ENCODE measurements at places on chromosomes 13 and 19.

DNA sequence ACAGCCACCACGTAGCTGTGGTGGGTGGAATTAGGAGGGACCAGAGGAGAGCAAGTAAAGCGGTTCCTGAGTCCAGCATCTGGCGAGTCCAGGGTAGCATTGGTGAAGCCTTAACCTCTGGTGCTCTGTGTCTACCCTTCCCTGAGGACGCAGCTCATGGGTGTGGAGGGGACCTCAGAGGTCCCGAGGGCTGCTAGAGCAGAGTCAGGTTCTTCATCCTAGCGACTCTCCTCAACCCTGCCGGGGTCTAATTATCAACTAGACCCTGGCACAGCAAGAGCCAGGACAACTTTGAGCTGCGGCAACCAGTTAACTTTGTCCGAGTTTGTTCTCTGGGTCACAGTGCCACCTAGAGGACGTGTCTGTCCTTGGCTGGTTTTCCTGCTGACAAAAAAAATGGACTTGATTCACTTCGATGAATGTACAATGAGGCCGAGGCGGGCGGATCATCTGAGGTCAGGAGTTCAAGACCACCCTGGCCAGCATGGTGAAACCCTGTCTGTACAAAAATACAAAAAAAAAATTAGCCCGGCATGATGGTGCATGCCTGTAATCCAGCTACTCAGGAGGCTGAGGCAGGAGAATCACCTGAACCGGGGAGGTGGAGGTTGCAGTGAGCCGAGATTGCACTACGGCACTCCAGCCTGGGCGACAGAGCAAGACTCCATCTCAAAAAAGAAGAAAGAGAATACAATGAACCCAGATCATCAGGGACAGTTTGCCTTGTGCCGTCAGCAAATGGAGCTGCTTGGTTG lies 25.0 kb downstream of the TSSK6 start:
- peak; percentile 64 for DNase-seq

- no peak for DNase-seq
Measured at GRCh38 chr13:44281252-44282000, 92.2 kb upstream of the SERP2 start.

GRCh38 chr19:55912916-55913315 lies 19.2 kb downstream of the NLRP13 start:
- no peak for DNase-seq

DNA sequence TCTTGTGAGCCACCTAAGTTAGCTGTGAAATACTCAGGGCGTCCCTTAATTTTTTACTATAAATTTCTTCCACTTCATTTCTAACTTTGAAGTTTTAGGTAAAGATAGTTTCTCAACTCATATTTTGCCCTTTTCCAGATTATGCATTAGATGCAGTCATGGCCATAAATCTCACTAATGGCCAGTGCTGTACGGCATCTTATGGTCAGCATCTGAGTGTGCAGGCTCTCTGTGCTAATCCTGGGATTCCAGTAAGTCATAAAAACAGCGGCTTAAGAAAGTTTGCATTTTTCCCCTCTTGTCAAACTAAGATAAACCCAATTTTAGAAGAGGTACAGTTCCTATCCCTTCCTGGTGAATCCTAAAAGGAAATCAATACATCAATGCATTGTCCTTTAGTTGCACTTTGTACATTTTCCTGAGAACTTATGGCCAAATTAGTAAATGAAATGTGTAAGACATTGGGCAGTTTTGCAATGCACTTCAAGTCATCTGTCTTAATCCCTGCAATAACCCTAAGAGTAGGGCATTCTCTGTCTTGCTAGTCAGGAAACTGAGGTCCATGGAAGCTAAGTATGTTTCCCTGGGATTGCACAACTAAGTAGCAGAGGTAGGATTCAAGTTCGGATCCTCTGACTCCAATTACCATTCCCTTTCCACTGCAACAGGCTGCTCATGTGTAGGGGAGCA lies 146.2 kb downstream of the DCT start:
- no peak for DNase-seq

DNA sequence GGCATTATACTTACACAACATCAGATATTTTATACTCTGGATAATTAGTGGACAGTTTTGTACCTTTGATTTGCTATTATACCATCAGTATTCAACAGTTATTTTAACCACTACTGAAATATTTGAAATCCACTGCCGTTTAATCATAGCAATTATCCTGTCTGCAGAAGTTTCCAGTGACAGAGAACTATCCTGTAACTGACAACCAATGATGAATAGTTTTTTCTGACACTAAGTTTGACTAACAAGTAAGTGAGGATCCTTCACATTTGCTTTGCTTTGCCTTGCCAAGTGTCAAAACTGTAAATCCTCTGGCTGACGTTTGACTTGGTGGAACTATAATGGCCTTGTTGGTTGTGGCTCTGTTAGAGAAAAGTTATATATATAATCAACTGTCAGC lies 410.7 kb downstream of the GPC5 start:
- DNase-seq = no peak

- no peak for DNase-seq
Measured at GRCh38 chr19:49447485-49448431, 3.9 kb downstream of the PIH1D1 start.

DNA sequence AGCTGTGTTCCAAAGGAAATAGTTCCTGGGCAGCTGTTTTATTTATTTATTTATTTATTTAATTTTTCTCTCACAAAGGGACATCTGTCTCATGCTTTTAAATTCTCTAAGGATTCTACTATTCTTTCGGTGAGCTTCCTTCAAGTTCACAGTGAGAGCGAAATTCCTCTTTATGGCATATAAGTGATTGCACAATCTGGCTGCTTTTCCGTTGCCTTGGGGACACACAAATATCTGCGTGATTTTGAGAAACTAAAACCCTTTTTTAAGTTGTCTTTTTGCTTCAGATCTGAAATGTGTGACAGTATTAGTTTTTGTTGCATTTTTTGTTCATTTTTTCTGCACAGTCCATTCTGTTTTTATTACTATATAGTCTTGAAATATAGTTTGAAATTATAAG lies 19.2 kb downstream of the ZNF486 start:
- DNase-seq = no peak

GRCh38 chr19:42388851-42389489 lies 1.1 kb downstream of the CNFN start:
- no peak for DNase-seq

GRCh38 chr13:80441968-80442367 lies 101.0 kb upstream of the SPRY2 start:
- no peak for DNase-seq

GRCh38 chr13:88552966-88553365 lies 881.8 kb downstream of the SLITRK5 start:
- DNase-seq = no peak

DNA sequence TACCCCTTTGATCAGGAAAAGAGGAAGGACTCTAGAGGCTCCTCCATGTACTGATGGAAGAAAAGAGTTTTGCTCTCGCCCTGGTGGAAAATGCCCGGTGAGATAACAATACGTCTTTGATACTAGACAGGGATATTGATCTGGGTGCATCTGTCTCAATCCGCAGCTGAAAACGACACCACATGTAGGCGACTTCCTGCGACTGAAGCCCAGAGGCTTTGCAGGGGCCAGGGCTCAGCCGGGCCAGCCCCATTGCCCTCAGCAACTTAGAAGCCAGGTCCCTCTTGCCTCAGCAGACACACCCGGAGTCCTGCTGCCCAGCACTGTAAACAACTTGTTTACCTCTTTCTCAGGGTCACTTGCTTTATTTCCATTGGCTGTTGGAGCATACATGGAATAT lies 409.4 kb downstream of the IRS2 start:
- DNase-seq = no peak

DNA sequence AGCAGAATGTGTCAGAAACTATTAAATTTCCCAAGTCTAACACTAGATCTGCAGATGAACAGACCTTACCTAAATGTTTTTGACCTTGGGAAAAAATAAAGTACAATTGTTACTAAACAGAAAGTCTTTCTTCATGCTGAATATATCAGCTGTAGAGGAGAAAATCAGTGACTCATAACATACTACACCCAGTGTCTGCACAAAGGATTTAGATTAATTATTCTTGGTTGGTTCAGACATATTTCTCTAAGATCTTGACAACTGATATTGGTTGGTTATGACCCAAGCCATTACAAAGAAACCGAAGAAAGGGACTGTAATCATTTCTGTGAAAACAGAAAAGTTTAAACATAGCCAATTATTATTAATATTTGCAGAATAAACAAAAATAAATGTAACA lies 225.1 kb downstream of the HS6ST3 start:
- no peak for DNase-seq

DNA sequence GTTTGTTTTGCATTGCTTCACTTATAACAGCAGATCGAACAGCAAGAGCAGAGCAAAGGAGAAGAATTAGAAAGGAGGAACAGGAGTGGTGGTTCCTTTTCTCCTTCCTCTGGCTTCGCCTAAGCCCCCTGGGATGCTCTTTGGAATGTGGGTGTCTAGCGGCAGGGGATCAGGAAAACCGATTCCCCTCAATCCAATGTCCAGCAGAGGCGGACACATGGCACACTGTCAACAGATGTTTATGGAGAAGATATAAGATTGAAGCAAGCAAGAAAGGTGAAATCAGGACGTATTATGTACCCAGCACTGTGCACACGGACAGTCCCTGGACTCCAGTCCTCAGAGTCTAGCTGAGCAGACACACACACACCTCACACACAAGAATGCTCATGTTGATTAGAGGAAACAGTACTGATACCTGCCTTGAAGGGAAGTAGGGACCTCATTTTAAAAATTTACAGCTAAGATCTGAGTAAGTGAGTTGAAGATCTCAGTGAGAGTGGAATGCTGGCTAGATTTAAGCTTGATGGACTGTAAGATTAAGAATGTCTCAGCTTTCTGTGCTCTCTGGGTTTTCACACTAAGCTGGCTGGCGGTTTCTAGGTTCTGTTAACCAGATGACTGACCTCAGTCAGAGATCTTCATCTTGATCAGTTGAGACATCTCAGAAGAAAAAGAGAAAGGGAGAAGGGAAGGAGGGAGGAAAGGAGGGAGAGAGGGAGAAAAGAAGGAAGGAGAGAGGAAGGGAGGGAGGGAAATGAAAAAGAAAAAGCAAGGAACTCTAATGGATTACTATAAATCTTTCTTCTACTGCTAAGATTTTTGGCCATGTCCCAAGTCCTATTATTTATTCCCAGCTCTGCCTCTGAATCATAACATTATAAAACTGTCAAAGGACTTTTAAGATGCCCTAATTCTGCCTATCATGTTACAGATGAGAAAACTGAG lies 44.8 kb downstream of the FLT1 start:
- DNase-seq = peak; percentile 21

- DNase-seq = no peak
Measured at GRCh38 chr13:78770601-78771000, 111.6 kb upstream of the OBI1 start.

DNA sequence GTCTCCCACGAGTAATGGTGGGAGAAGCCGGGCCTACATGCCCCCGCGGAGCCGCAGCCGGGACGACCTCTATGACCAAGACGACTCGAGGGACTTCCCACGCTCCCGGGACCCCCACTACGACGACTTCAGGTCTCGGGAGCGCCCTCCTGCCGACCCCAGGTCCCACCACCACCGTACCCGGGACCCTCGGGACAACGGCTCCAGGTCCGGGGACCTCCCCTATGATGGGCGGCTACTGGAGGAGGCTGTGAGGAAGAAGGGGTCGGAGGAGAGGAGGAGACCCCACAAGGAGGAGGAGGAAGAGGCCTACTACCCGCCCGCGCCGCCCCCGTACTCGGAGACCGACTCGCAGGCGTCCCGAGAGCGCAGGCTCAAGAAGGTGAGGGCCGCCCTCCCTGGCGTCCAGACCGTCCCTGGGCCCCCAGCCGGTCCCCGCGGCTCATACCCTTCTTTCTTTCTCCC lies 1.4 kb upstream of the USF2 start:
- no peak for DNase-seq

DNA sequence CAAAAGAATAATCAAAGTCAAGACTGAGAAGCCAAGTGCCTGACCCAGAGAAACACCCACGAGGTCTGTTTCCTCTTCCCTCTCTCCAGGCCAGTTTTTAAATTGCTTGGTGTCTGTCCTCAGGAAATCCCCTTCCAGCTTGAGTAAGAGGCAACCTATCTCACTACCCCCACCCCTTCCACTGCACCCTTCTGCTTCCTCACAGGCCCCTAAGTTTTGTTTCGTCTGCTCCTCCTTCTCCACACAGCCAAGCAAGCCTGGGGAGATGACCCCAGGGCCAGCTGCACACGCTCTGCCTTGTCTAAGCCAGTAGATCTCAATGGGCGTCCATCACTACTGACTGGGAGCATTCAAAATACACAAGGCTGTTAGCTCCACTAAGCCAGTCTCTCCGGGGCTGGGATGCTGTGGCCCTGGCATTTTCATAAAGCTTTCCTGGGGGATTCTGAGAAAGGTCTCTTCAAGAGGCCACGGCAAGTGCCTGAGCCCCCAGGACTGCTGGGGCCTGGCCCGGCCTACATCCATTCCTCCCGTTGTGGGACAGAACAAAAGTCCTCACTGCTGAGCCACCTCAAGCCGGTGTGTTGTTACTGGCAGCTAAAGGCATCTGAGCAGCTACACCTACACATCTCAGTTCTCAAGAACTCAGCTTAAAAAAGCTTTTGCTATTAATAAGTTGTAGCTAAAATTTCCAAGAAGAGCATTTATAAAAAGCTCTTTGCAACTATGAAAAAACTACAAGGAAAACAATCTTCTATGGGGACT lies 14.9 kb upstream of the IL4I1 start:
- DNase-seq = no peak

GRCh38 chr13:32001769-32002168 lies 29.8 kb upstream of the FRY start:
- DNase-seq = no peak

DNA sequence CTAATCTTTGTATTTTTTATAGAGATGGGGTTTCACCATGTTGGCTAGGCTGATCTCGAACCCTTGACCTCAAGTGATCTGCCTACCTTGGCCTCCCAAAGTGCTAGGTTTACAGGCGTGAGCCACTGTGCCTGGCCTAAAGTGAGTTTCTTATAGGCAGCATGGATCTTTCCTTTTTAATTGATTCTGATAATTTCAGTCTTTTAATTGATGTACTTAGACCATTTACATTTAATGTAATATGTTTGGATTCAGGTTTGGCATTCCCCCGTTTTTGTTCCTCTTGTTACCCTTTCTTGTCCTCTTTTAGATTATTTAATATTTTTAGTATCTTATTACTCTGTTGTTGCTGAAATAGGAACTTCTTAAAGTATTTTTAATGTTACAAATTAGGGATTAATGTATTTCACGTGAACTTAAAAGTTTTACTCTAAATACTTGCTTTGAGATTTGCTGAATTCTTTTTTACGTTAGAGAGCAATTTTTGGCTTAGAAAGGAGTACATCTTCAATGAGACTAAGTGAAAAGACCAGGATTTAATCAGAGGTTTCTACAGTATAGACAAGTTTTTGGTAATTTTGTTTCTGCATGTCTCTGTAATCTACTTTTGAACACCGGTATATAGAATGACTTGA lies 50.3 kb downstream of the URI1 start:
- no peak for DNase-seq

GRCh38 chr13:73201626-73202025 lies 142.8 kb downstream of the KLF5 start:
- no peak for DNase-seq

GRCh38 chr13:47708386-47708785 lies 292.7 kb downstream of the SUCLA2 start:
- no peak for DNase-seq
